ENCODE measurements at places on chromosomes 3 and 15.
A peak's percentile ranks its signal among the peaks of the same experiment; 100 is the strongest.

DNA sequence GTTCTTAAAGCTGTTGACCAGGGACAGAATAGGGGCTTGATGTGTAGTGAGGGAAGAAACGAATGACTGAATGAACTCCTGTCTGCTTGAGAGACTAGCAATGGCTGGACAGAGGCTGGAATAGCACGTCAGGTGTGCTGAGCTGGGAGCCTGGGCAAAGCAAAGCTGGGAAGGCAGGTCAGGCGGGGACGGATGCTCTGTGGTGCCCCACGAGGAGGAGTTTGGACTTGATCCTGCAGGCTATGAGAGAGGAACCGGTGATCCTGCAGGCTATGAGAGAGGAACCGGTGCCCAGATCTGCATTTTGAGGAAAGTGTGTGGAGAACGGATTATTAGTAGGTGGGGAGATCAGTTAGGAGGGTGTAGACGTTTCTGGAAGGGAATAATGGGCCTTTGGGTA, 31.3 kb upstream of the PSTPIP1 start:
- DNase-seq = no peak

GRCh38 chr15:40785164-40785563, 15.4 kb downstream of the C15orf62 start:
- DNase-seq = no peak

- DNase-seq = no peak
Observed at GRCh38 chr3:54681706-54682105, 246.2 kb downstream of the LRTM1 start.

DNA sequence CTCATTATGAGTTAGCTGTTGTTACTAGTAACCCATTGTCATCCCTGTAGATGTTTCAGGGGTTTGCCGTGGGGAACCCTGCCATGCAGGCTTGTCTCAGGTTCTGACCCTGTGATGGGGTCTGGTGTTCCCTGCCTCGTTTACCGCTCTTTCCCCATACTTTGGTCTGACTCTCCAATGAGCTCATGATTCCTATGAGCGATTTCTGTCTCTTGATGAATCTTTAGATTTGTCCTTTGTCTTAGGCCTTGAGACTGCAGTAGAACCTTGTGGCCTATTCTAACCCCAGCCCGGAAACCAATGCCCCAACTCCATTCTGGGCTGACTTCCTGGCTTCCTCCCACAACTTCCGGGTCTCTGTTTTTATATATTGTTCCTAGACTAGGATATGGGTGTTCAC, 11.3 kb upstream of the IQGAP1 start:
- DNase-seq = peak; percentile 81

DNA sequence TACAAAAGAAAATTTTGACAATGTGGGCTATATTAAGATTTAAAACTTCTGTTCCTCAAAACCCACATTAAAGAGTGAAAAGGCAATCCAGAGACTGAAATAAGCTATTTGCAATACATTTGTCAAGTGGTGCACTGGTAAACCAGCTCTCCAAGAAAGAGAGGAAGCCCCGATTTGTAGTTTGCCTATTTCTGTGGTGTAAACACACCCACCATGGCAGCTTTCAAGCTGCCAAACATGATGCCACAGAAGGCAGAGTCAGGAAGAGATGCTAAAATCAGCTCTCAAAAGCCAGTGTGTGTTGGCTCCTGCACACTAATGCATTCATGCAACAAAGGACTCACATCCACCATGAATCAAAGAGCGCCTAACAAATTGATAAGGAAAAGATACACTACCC, 17.5 kb downstream of the RFTN1 start:
- peak; percentile 20 for DNase-seq

- DNase-seq = no peak
Observed at GRCh38 chr15:69510556-69510955, 57.9 kb downstream of the RPLP1 start.

DNA sequence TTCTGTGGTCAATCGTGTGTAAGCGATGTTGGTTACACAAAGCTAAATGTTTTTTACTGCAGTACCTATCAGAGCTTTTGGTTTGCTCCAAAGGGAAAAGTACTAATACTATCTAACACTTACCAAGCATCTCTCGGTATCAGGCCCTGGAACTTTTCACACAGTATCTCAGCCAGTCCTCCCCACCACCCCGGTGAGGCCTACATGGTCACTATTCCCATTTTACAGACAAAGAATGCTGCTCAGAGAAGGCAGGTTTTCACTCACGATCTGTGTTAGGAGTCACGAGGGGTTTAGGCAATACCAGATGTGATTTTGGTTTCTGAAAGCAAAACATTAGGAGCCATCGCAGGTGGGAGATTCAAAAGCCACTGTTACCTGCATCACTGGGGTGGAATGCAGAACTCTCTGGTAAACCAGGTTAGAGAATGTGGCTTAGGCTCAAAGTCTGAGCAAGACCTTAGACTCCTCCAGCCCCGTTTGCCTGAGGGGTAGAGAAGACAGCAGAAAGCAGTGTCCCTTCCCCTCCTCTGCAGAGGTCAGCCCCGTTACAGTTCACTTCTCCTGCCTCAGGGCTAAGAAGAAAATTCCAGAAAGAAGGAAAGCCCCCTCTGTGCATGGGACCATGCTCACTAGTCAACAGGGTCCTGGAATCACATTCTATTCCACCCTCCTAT, 57.2 kb downstream of the XXYLT1 start:
- DNase-seq = no peak

- no peak for DNase-seq
Observed at GRCh38 chr3:131619821-131620220, 117.0 kb upstream of the MRPL3 start.

- peak; percentile 5 for DNase-seq
Observed at GRCh38 chr3:143644370-143645089, 203.7 kb downstream of the SLC9A9 start.

- DNase-seq = no peak
Observed at GRCh38 chr3:147418371-147418781, 9.2 kb downstream of the ZIC1 start.

DNA sequence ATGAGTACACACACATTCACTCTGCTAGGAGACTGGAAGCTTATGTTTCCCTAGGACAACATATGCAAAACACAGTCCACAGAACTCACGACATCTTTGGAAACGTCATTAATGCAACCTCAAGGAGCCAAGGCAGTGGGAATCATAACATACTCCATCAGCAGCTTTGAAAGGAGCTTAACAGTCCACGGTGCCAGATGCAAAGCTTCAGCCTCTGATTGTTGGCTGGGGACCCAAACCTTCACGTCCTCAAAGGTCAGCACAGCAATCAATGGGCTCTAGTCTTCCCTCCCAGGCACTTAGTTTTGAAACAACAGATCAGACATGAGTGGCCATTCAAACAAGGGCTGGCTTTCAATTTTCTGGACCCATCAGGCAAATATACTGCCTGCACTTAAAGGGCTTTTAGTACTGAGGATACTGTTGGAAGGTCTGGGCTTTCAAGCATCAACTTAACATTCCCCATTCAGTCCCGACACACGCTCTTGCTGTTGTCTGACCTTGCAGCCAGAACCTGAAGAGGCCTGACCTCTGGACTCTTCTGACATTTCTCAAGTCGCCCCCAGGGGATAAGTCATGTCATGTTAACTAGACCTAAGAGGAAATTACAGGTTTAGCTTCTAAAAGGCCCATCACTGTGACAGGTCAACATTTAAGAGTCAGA, 223.0 kb downstream of the PDZRN3 start:
- DNase-seq = no peak

DNA sequence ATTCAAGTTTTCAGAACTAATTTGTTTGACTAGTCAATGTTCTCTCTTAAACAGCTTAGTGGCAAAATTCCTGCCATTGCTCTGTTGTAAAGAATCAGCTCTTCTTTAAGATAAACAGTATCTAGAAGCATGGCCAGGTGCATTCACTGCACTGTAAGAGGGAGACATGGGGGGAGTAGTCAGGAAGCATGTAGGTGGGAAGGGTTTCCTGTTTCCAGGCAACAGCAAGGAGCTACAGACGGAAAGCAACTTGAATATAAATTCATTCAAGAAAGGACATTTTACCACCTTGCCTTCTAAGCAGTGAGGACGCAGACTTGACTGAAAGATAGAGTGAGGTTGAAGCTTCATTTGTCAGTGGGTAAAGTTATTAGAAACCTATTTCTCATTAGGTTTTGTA, 55.3 kb downstream of the BBX start:
- DNase-seq = no peak

GRCh38 chr15:85754989-85755388, 39.7 kb downstream of the KLHL25 start:
- no peak for DNase-seq

DNA sequence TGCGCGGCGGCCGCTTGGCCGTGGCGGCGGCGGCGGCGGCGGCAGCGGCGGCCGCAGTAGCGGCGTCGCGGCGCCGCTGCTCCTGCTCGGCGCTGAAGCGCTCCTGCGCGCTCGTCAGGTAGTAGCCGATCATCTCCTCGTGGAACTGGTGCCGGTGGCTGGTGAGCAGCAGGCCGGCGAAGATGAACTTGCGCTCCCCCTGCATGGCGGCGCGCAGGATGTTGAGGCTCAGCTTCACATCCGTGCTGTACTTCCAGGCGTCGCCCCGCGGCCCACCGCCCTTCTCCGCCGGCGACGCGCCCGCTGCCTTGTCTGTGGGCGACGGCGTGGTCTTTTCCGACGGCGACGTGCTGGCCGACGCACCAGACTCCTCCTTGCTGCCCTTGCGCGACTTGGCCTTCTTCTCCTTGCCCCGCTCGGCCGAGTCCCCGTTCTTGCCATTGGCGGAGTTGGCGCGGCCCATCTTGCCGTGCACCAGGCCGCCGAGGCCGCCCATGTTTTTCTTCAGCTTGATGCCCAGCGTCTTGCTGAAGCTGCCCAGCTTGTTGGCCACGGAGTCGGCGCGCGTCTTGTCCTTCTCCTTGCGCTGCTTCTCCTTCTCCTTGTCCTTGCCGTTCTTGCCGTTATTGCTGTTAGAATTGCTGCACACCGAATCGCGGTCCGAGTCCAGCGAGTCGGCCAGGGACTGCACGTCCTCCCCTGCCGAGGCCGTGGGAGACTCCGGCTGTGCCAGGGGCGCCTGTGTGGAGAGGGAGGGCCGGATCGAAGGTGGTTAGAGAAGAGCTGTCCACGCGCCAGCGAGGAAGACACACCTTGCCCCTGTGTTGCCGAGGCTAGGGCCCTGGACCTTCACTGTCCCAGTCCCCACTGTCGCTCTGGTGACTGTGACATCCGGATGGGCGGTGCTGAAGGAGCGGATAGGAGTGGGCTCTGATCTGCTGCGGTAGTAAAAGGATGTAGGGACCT, 157.6 kb downstream of the KLF13 start:
- peak; percentile 52 for DNase-seq

DNA sequence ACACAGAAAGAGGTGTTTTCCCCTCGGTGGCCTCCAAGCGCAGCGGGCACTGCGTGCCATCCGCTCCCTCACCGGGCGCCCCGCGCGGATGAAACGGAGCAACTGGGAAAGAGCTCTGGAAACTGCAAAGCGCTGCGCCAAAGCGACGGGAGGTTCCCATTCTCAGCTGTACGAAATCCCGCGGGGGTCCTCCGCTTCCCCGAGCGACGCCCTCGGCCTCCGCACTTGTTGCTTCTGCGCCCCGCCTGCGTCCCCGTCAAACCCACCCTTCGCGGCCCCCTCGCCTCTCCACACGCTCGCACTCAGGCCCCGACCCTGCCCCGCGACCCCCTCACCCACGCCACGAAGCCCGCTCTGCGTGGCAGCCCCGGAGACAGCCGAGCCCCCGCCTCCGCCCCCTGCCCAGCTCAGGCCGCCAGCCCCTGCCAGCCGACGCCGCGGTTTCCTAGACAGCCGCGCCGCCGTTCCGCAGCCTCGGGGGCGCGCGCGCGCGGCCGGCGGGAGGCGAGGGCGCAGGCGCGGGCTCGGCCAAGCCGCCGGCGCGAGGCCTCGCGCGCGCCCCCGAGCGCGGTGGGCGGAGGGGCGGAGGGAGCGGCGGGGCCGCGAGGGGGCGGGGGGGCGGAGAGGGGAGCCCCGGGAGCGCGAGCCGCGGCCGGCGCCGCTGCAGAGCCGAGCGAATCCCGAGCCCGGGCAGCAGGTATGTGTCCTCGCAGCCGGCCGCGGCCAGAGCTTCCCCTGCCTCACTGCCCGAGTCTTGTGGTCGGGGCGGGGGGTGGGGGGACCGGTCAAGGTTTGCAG, at the start of gene TMEM266:
TSS of gene TMEM266 (plus strand) at position 666 of the 798 bp plus-strand sequence. CDS start 74,279 bp downstream, outside the sequence.
- peak; percentile 21 for DNase-seq
